ENCODE measurements at places on chromosomes 12 and 14. TPM values are rescaled to one million over a fixed set of nuclear protein-coding genes. Genes with fewer than 3 reads are reported as not detected.

DNA sequence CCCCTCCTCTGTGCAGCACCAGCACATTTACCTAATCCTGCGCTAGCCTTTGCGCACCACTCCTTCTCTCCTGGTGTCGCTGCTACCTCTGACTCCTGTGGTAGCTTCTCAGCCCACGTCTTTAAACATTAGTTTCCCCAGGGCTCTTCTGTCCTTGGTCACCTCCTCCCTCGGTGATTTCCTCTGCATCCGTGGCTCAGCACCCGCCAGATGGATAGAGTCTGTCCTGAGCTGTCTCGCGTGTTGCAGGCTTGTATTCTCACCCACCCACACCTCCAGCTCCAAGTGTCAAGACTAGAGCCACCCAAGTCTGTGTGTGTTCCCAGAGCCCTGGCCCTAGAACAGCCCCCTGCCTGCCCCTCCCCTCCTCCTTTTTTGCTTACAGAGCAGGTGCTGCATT, 83.2 kb downstream of the EML1 start:
- no peak overlapping the region for H3K4me3 ChIP-seq
- DNase-seq, result no peak
- no peaks in the 10 kb centered on the region for H3K36me3 ChIP-seq
- no peaks in the 10 kb centered on the region for H3K27me3 ChIP-seq
- H3K4me1 ChIP-seq, result no peaks in the 10 kb centered on the region

DNA sequence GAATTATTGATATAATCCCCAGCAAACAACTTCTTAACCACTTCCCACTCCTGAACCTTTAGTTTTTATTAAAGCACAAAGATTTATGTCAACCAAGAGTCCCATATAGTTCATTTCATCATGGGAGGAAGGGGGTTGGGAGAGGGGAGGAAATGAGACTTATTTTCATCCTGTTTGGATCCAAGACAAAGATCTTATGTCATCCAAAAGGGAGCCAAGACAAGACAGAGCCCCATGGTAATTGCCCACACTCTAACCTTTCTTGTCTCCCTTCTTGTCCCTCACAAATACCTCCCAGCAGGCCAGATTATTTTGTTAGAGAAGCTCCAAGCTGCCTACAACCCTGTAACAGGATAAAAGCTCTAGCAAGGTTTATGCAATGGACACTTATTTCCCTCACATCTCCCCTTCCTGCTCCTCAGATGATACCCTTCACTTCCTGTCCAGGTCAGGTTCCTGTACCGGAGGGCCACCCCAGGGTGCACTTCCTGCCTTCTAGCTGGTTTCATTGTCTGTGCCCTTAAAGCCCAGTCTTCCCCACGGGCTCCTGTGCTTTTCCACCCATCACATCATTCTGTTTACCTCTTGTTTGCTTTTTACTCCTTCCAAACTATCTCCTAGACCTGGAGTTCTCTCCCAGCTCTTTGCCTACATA, 123.7 kb upstream of the MDM1 start:
- no peak for DNase-seq
- H3K4me1 ChIP-seq, result no peaks in the 10 kb centered on the region
- no peaks in the 10 kb centered on the region for H3K36me3 ChIP-seq
- no peaks in the 10 kb centered on the region for H3K27me3 ChIP-seq
- H3K4me3 ChIP-seq, result no peak overlapping the region
- H3K27ac ChIP-seq, result peak overlapping the region; percentile 61

DNA sequence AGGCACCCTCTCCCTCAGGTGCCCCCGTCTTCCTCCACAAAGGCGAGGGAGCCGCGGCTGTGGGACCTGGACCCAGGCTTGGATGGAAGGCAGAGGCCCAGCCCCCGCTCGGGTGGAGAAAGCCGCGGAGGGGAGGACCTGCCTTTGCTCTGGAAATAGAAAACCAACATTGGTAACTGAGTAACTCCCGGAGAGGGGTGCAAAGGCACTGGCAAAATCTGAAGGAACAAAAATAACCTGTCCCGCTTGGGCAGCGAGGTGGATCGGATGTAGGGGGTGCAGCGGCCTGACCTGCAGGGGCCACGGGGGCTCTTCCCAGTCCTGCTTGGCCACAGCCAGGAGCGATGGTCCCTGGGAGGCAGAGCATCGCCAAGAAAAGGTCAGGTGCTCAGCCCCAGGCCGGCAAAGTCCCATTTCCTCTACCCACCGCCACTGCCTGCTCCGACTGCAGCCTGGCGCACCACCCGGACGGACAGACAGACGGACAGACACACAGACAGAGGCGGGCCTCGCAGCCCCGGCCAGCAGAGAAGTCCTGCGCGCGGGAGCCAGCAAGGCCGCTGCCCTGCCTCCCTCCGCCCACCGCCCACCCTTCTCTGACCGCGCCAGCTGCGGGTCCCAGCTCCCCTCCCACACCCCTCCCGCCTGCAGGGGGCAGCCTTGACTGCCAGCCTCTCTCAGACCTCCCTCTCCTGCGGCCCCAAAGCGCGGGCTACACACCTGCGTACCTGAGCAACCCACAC, 21.4 kb upstream of the TMEM106C start:
- H3K27ac ChIP-seq, result no peak overlapping the region
- H3K27me3 ChIP-seq, result no peaks in the 10 kb centered on the region
- no peaks in the 10 kb centered on the region for H3K36me3 ChIP-seq
- DNase-seq, result no peak
- no peak overlapping the region for H3K4me3 ChIP-seq
- peaks cover 6% of the 10 kb centered on the region for H3K4me1 ChIP-seq

Gene BTBD7
- total RNA-seq, result 32.8 TPM

- no peaks in the 10 kb centered on the region for H3K4me1 ChIP-seq
- H3K27me3 ChIP-seq, result no peaks in the 10 kb centered on the region
- no peaks in the 10 kb centered on the region for H3K36me3 ChIP-seq
Observed at GRCh38 chr12:28129031-28129430, 61.2 kb upstream of the CCDC91 start.

GRCh38 chr14:84592770-84593169, 937.2 kb upstream of the FLRT2 start:
- H3K27me3 ChIP-seq, result no peaks in the 10 kb centered on the region
- no peak for DNase-seq
- H3K27ac ChIP-seq, result no peak overlapping the region
- H3K4me1 ChIP-seq, result no peaks in the 10 kb centered on the region
- no peak overlapping the region for H3K4me3 ChIP-seq

GRCh38 chr12:11804130-11804529, 154.7 kb downstream of the ETV6 start:
- no peak overlapping the region for H3K4me3 ChIP-seq

DNA sequence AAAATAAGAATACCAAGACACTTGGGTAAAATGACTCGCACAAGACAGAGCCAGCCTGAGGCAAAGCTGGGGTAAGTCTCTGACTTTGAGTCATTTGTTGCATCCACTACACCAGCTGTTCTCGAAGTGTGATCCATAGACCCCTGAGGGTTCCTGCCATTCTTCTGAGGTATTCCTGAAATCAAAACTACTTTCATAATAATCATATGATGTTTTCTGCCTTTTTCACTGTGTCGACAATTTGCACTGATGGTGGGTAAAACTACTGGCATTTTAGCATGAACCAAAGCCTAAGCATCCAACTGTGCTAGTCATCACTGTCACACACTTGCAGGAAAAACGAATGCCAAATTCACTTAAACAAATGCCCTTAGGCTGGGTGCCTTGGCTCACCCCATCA, 135.5 kb upstream of the FUT8 start:
- no peak overlapping the region for H3K27ac ChIP-seq
- H3K27me3 ChIP-seq, result no peaks in the 10 kb centered on the region

- H3K4me1 ChIP-seq, result no peaks in the 10 kb centered on the region
- no peaks in the 10 kb centered on the region for H3K27me3 ChIP-seq
- no peak overlapping the region for H3K4me3 ChIP-seq
- no peak for DNase-seq
- H3K36me3 ChIP-seq, result no peaks in the 10 kb centered on the region
- H3K27ac ChIP-seq, result no peak overlapping the region
Observed at GRCh38 chr12:80232837-80233236, 133.5 kb downstream of the OTOGL start.

Gene TCTN2
- total RNA-seq, result 13.1 TPM

Measured in breast epithelium (tissue), 4 donors.